ENCODE measurements at places on chromosomes 4 and X.
A peak's percentile ranks its signal among the peaks of the same experiment; 100 is the strongest.

DNA sequence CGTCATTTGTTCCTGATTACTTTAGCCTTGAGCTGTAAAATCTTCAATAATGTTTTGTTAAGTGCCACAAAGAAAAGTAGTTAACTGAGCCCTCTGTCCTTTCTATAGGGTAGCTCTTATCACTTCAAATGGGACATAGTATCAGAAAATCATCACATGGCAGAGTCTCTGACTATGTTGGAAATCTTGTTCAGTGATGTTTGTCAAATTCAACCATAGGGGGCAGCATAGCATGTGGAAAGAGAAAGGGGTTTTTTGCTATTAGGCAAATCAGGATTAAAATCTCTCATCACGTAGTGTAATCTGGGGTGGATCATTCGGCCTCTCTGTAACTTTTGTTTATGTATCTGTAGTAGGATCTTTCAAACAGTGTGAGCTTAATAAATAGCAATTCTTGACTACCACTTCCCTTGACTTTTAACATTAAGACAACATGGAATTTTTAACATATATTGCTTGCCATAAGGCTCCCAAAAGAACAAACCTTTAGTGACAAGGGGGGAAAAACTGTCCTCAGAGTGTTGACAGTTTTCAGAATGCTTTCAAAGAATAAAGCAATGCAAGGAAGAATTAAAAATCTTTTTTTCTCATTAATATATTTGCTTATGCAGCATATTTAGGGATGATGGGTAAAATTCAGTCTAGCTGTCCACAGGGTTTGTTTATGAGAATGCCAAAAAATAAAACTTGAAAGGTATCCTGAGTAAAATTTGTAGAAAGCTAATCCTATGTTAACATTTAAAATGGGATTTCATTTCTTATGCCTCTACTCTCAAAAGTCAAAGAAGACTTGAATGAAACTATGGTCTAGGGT, 127.2 kb downstream of the FBXW7 start:
- H3K27ac ChIP-seq = no peak overlapping the region
- DNase-seq = no peak
- peaks cover 13% of the 10 kb centered on the region for H3K36me3 ChIP-seq
- H3K27me3 ChIP-seq = no peaks in the 10 kb centered on the region

- no peak overlapping the region for H3K4me3 ChIP-seq
- no peak for DNase-seq
- no peak overlapping the region for H3K27ac ChIP-seq
- no peaks in the 10 kb centered on the region for H3K27me3 ChIP-seq
- no peaks in the 10 kb centered on the region for H3K4me1 ChIP-seq
- H3K36me3 ChIP-seq = no peaks in the 10 kb centered on the region
Observed at GRCh38 chrX:115696939-115697338, 136.0 kb downstream of the PLS3 start.

- no peaks in the 10 kb centered on the region for H3K36me3 ChIP-seq
- no peaks in the 10 kb centered on the region for H3K27me3 ChIP-seq
- H3K27ac ChIP-seq = no peak overlapping the region
- no peak for DNase-seq
- H3K4me3 ChIP-seq = no peak overlapping the region
Observed at GRCh38 chrX:10893976-10894375, 217.2 kb upstream of the HCCS start.

GRCh38 chrX:45266456-45266855, 65.8 kb upstream of the DIPK2B start:
- H3K36me3 ChIP-seq = no peaks in the 10 kb centered on the region
- no peak overlapping the region for H3K27ac ChIP-seq
- H3K4me1 ChIP-seq = no peaks in the 10 kb centered on the region
- H3K27me3 ChIP-seq = no peaks in the 10 kb centered on the region
- no peak overlapping the region for H3K4me3 ChIP-seq

GRCh38 chr4:140014284-140014683, 139.7 kb downstream of the MAML3 start:
- H3K4me1 ChIP-seq = peaks cover 8% of the 10 kb centered on the region
- no peak overlapping the region for H3K27ac ChIP-seq
- H3K27me3 ChIP-seq = peaks cover 39% of the 10 kb centered on the region
- H3K36me3 ChIP-seq = no peaks in the 10 kb centered on the region
- no peak overlapping the region for H3K4me3 ChIP-seq
- DNase-seq = no peak

GRCh38 chr4:10666616-10667015, 18.0 kb downstream of the CLNK start:
- no peaks in the 10 kb centered on the region for H3K27me3 ChIP-seq
- no peak overlapping the region for H3K4me3 ChIP-seq
- DNase-seq = no peak
- H3K36me3 ChIP-seq = no peaks in the 10 kb centered on the region
- no peak overlapping the region for H3K27ac ChIP-seq
- peaks cover 9% of the 10 kb centered on the region for H3K4me1 ChIP-seq

GRCh38 chr4:186249785-186250754, 15.9 kb upstream of the F11 start:
- H3K27me3 ChIP-seq = no peaks in the 10 kb centered on the region
- DNase-seq = no peak
- H3K36me3 ChIP-seq = no peaks in the 10 kb centered on the region
- no peaks in the 10 kb centered on the region for H3K4me1 ChIP-seq

DNA sequence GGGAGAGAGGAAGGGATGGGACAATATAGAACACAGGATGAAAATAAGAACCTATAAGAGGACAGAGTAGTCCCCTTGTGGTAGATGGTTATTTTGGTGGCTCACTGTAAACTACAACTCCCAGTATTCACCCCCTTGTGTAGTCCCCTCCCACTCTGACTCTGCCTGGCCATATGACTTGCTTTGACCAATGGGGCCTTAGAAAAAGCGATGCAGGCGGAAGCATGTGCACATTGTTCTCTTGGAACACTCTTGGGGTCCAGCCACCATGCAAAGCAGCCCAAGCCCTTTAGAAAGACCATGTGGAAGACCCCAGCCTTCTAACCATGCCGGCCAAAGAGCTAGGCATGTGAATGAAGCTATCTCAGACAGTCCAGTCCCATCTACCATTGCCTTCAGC, 415.0 kb downstream of the BCOR start:
- H3K4me3 ChIP-seq = no peak overlapping the region
- DNase-seq = no peak
- H3K27ac ChIP-seq = no peak overlapping the region
- no peaks in the 10 kb centered on the region for H3K36me3 ChIP-seq

DNA sequence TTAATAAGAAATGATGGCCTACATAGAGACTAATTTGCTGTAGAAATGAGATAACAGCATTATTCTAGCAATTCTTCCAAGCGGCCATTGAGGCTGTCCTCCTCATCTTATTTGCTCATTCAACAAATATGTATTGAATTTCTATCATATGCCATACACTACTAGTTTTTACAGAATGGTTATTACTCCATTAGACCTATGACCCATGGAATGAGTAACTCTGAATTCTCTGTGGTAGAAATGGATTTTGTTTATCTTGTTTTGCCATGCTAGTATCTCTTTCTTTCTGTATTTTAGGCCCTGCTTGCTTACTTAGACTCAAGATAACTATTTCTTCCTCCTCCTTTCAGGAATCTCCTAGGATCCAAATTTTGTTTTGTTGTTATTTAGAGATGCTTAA, 103.5 kb downstream of the RPA4 start:
- no peaks in the 10 kb centered on the region for H3K36me3 ChIP-seq
- no peak overlapping the region for H3K4me3 ChIP-seq
- no peak overlapping the region for H3K27ac ChIP-seq
- H3K4me1 ChIP-seq = no peaks in the 10 kb centered on the region
- H3K27me3 ChIP-seq = no peaks in the 10 kb centered on the region

GRCh38 chr4:145093638-145094037, 4.4 kb downstream of the ANAPC10 start:
- peaks cover 42% of the 10 kb centered on the region for H3K4me1 ChIP-seq
- no peaks in the 10 kb centered on the region for H3K27me3 ChIP-seq
- H3K36me3 ChIP-seq = peaks cover 66% of the 10 kb centered on the region
- no peak overlapping the region for H3K27ac ChIP-seq
- H3K4me3 ChIP-seq = no peak overlapping the region

- no peaks in the 10 kb centered on the region for H3K36me3 ChIP-seq
- H3K4me1 ChIP-seq = no peaks in the 10 kb centered on the region
- H3K27me3 ChIP-seq = no peaks in the 10 kb centered on the region
- no peak for DNase-seq
- H3K4me3 ChIP-seq = no peak overlapping the region
Observed at GRCh38 chr4:10605746-10606482, 78.7 kb downstream of the CLNK start.

DNA sequence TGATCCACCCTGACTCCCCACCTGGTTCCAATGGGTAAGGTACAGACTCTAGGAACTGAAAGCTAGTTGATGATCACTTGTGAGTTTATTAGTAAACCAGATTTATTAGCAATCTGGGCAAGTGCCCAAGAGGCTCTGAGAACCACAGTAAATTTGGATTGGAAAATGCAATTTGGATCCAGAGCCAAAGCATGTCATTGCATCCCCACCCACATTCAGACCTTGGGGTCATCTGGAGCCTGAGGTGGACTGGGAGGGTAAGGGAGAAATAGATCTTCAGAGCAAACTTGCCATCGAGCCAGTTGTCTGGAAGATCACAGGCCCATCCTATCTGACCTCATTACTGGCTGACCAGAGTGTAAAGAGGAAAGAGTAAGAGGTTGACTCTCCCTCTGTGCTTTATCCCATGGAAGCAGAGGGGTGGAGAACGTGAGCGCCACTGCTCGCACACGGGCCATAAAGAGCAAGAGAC, 78.7 kb upstream of the RASGEF1B start:
- H3K27me3 ChIP-seq = no peaks in the 10 kb centered on the region
- no peaks in the 10 kb centered on the region for H3K4me1 ChIP-seq
- no peak overlapping the region for H3K4me3 ChIP-seq
- H3K36me3 ChIP-seq = no peaks in the 10 kb centered on the region
- DNase-seq = no peak
- H3K27ac ChIP-seq = no peak overlapping the region

DNA sequence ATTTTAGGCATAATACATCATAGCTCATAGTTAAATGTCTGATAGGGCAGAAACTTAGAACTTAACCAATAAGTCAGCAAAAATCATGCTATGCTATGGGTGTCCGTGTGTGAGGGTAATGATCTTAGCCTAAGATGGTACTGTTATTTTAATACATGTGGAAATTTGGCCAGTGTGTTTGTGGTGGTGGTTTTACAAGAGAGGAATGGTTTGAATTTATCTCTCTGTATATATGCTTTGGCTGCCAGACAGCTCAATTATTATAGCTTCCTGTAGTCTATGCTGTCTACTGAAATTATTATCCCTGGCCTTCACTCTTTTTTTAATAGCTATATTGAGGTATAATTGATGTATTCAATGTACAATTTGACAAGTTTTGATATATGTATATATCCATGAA, 21.3 kb downstream of the ZNF330 start:
- peaks cover 2% of the 10 kb centered on the region for H3K36me3 ChIP-seq
- H3K4me1 ChIP-seq = peaks cover 24% of the 10 kb centered on the region
- no peak overlapping the region for H3K4me3 ChIP-seq
- no peak for DNase-seq
- peaks cover 4% of the 10 kb centered on the region for H3K27me3 ChIP-seq
- no peak overlapping the region for H3K27ac ChIP-seq

- no peaks in the 10 kb centered on the region for H3K36me3 ChIP-seq
- no peak overlapping the region for H3K4me3 ChIP-seq
- H3K27me3 ChIP-seq = no peaks in the 10 kb centered on the region
- H3K27ac ChIP-seq = no peak overlapping the region
Observed at GRCh38 chrX:16594490-16594889, 55.5 kb upstream of the S100G start.

- no peak overlapping the region for H3K4me3 ChIP-seq
- H3K27ac ChIP-seq = no peak overlapping the region
- H3K36me3 ChIP-seq = no peaks in the 10 kb centered on the region
- H3K27me3 ChIP-seq = no peaks in the 10 kb centered on the region
Observed at GRCh38 chr4:83876047-83876446, 340.1 kb downstream of the GPAT3 start.

GRCh38 chrX:103275947-103276567, 493 bp downstream of the TCEAL5 start:
- no peak overlapping the region for H3K4me3 ChIP-seq
- no peak overlapping the region for H3K27ac ChIP-seq
- DNase-seq = no peak
- H3K27me3 ChIP-seq = peaks cover 40% of the 10 kb centered on the region

- H3K27me3 ChIP-seq = no peaks in the 10 kb centered on the region
- no peaks in the 10 kb centered on the region for H3K36me3 ChIP-seq
- DNase-seq = no peak
- H3K4me1 ChIP-seq = peaks cover 28% of the 10 kb centered on the region
- H3K4me3 ChIP-seq = peak overlapping the region; percentile 83
- H3K27ac ChIP-seq = peak overlapping the region; percentile 97
Observed at GRCh38 chrX:40177117-40177430, 79.3 kb upstream of the BCOR start.

DNA sequence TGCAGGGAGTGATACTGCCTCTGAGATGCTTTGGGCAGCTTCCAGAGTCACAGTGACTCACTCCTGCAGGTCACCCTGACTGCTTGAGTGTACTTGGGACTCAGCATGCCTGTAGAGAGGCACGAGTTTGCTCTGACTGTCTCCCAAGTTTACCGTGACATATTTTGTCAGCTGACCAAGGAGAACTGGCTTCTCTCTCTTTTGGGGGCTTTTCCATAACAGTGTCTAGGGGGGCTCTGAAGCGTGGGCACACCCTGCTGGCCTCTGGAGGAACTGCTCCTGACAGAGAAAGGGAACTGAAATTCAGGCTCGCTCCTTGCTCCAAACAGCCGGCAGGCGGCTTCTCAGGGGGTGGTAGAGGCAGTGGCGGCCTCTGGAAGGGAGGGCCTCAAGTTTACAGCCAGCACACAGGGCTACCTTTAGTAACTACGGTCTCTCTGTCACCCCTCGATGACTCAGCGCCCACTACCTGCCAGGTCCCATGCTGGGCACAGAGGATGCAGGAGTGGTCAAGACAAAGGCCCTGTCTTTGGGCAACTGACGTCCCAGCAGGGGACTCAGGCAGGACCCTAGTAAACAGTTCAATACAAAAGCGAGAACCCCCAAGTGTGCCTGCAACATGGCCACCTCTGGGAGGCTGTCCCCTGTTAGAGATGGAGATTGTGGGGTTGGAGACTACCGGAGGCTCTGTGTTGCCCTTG, 17.8 kb downstream of the ZNF185 start:
- no peaks in the 10 kb centered on the region for H3K4me1 ChIP-seq
- no peak overlapping the region for H3K4me3 ChIP-seq
- no peaks in the 10 kb centered on the region for H3K27me3 ChIP-seq
- DNase-seq = no peak

Measured in activated CD4-positive, alpha-beta memory T cell treated with anti-CD3 and anti-CD28 coated beads, Interleukin-2, amount 10 ng/mL, durations not matched to agents 7 days and 5 days (primary cell).